ENCODE measurements at places on chromosomes 12 and 14. TPM values are rescaled to one million over a fixed set of nuclear protein-coding genes. Genes with fewer than 3 reads are reported as not detected.

Gene HSPB8
- total RNA-seq: not detected

Gene TAS2R7
- total RNA-seq: not detected

Gene NUDT14
- total RNA-seq: 34.0 TPM

Gene SLC10A1
- not detected for total RNA-seq

Gene MGAT4C
- total RNA-seq: not detected

Gene TAS2R31
- total RNA-seq: 3.5 TPM

Gene NTF3
- not detected for total RNA-seq

Gene BMP4
- total RNA-seq: not detected

Gene OVCH1
- total RNA-seq: not detected

Gene IL26
- total RNA-seq: 5.7 TPM

Gene PRH2
- not detected for total RNA-seq

Gene GPR68
- 43.8 TPM for total RNA-seq

Gene TTC9
- 12.5 TPM for total RNA-seq

Gene KLHL33
- total RNA-seq: not detected

Gene SLC5A8
- total RNA-seq: not detected

Gene OSGEP
- 56.2 TPM for total RNA-seq

Gene BICDL1
- 99.4 TPM for total RNA-seq

Gene FAM216A
- 13.6 TPM for total RNA-seq

Gene LGMN
- 5.9 TPM for total RNA-seq

Gene RNASE2
- total RNA-seq: not detected

Gene LIN52
- total RNA-seq: 18.1 TPM

Gene TBC1D30
- 0.15 TPM for total RNA-seq

Gene CCDC177
- not detected for total RNA-seq

Gene NR1H4
- not detected for total RNA-seq

Gene DPY19L2
- 0.56 TPM for total RNA-seq

Gene SIX4
- 1.4 TPM for total RNA-seq

Gene RFX4
- total RNA-seq: not detected

Gene CELA1
- total RNA-seq: not detected

Gene WSB2
- total RNA-seq: 79.8 TPM

All from T-helper 1 cell treated with Interleukin-12 subunit alpha and Interleukin-12 subunit beta and Interleukin-4 antibody, amounts not matched to agents 30 ng/mL and 1 ng/mL, for 36 hours (primary cell).